ENCODE measurements at places on chromosomes 12 and 14.

DNA sequence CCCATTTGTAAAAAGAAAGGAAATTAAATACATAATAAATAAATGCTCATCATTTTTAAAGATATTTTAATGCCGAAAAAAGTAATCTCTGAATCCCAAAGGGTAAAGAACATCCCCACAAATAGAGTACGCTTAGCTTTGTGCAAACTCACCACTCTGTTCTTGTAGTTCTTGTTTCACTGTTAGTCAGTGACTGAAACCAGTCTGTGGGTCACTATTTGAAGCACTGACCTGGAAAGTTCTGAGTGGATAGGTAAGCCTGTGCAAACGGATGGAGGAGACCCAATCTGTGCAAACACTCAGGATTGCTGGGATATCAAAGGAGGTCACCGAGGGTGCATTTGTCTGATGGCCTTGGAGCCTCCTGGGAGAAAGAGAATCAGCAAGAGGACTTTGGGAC is 68.1 kb upstream of the TSPAN11 start:
- DNase-seq: no peak

DNA sequence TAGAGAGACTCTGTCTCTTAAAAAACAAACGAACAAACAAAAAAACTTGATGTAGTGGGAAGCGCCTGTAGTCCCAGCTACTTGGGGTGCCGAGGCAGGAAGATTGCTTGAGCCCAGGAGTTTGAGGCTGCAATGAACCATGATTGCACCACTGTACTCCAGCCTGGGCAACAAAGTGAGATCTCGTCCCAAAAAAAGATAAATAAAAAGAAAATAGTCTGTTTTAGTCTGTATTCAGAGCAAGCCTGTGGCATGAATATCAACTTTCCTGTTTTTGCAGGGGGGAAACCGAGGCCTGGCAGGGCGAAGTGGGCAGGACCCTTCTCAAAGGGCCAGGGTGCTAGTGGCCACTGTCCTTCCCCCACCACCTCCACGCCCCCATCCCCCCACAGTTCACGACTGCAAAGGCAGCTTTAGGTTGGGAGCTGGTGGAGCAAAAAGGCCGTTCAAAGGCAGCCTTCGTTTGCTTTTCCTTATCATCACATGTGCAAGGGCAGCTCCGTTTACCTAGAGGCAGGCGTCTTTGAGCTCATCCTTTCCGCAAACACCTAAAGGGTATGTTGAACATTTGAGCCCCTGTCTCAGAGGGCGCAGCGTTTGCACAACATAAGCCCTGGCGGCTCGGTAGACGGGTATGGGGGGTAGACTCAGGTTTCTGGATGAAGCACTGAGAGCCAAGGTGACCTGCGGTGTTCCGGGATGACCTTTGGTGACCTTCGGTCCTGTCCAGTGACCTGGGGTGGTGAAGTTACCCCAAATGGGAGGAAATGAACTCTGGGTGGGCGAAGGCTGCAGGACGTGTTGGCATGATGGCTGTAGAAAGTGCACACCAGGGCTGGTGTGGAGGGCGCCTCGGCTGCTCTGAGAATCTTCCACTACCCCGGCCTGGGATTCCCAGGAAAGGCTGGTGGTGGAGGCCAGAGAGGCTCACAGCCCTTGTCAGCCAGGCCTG is 8.7 kb upstream of the MEG3 start:
- no peak for DNase-seq

DNA sequence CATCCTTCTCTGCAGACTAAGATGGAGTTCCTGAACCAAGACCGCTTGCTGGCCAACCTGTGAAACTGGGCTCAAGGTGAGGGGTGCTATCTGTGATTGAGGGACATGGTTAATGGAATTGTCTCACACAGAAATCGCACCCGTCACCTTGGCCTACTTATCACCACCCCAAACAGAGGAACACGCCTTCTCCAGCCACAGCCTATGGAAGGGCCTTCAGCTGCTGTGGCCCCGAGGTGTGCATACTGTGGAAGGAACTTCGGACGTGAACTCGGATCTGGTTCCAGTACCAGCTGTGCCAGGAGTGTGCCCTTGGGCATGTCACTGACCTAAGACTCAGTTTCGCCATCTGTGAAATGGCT is 44.4 kb downstream of the EVL start:
- DNase-seq: no peak

DNA sequence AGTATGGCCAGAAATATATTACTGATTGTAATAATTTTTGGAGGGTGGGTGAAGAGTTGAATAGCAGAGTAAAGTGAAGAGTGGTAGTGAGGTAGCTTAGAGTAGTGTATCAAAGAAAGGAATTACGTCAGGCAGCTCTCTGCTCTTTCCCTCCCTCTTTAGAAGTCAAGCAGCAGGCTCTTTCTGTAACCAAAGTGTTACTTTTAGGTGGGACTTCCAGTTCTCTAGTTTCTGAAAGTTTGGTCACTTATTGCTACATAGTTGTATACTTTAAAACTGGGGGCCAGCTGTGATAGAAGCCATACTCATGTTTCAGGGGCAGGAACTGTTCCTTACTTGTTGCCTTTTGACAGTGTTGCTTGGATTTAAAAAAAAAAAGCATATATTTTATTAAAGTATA is 30.6 kb downstream of the ATF7IP start:
- no peak for DNase-seq

DNA sequence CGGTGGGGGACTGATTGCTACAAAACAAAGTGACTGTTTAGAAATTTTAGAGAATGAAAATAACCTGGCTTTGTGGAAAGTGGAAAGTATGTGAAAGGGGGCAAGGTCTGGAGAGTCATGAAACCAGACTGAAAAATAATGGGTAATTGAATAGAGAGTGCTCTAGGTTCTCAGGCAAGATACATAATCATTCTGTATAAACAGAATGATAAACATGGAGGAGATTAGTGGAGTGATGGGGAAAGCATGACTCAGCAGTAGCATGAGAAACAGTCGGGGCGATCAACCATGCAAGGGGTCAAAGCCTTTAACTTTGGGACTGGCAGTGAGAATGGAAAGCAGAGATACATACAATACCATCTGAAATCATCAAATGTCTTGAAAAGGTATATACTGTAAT is 332.5 kb downstream of the CCER1 start:
- no peak for DNase-seq

DNA sequence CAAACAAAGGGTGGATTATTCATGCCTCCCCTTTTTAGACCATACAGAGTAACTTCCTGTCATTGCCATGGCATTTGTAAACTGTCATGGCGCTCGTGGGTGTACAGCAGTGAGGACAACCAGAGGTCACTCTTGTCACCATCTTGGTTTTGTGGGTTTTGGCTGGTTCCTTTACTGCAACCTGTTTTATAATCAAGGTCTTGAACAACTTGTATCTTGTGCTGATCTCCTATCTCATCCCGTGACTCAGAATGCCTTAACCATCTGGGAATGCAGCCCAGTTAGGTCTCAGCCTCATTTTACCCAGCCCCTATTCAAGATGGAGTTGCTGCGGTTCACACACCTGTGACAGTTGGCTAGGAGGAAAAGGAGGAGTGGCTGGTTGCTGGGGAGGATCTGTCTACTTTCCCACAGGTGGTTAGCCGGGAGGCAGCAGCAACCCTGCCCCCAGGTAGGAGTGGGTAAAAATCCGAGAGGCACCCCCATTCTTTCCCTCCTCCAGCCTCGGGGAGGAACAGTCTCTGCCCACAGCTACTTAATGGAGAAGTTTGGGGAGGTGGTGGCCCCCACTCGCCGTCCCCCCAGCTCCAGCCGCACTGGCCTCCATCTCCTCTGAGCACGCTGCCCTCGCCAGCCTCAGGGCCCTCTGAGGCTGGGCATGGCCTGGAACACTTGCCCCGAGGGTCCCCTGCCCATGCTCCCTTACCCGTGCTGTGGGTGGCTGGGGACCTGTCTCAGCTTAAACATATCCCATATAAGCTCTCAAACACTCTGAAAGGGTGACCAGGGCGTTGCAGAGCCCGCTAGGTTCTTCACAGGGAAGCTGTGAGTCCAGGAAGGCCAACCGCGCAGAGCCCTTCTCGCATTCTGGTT is 41.7 kb downstream of the SMIM41 start:
- DNase-seq: no peak

DNA sequence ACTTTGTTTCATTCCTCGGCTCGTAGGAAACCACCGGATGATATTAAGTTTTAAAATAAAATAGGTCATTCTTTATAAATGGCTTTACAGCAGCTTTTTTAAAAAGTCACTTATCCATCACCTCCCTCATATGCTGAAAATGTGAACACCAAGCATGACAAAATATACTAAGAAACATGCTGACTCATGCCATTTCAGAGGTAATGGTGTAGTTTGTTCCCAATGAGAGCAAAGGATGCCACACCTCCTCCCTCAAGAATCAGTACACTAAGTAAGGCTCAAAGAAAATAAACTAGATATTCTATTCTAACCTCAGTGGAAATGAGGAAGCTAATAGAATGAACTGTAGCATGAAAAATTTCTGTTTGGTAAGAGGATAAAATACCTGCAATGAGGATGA is 5.5 kb upstream of the DIO2 start:
- DNase-seq: no peak

GRCh38 chr12:98973395-98973794 is 328.3 kb downstream of the APAF1 start:
- no peak for DNase-seq

DNA sequence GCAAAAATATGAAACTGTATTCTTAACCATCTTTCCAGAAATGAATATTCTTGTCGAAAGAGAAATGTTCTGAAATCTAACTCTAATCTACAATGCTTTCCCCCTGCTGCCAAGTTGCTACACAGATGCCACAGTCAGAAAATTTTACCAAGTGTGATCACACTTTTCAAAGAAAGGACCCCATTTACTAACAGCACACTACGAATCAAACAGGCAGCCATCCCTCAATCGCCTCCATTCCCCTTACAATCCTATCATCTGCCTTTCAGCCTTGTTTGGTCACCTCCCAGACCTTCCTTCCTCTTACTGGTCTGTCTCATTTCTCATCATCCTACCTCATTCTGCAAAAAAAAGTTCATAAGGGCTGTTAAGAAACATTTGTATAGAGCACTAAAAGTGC is 190.1 kb downstream of the MED13L start:
- DNase-seq: no peak

DNA sequence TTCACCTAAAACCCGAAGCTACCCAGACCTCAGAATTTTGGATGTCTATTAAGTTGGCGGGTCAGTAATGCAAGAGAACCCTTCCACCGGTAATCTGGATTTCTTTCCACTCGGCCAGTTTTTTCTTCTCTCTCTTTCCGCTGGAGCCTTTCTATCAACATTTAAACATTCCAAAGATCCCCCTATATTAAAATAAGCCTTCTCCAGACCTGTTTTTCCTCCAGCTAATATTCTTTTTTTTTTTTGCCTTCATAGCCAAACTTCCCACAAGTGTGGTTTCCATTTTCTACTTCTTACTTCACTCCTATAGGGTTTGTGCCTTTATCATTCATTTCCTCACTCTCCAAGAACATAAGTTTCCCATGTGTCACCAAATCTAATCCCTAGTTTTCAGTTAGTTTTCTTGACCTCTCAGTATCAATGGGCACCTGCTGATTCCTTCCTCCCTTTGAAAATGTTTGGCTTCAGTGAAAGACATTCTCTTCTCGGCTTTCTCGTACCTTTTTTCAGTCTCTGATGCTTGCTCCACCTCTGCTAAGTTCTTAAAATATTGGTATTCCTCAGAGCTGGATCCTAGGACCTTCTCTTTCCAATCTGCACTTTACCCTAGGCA is 583 bp upstream of the SDR39U1 start:
- no peak for DNase-seq

GRCh38 chr14:81831128-81831820 is 297.6 kb upstream of the SEL1L start:
- no peak for DNase-seq

DNA sequence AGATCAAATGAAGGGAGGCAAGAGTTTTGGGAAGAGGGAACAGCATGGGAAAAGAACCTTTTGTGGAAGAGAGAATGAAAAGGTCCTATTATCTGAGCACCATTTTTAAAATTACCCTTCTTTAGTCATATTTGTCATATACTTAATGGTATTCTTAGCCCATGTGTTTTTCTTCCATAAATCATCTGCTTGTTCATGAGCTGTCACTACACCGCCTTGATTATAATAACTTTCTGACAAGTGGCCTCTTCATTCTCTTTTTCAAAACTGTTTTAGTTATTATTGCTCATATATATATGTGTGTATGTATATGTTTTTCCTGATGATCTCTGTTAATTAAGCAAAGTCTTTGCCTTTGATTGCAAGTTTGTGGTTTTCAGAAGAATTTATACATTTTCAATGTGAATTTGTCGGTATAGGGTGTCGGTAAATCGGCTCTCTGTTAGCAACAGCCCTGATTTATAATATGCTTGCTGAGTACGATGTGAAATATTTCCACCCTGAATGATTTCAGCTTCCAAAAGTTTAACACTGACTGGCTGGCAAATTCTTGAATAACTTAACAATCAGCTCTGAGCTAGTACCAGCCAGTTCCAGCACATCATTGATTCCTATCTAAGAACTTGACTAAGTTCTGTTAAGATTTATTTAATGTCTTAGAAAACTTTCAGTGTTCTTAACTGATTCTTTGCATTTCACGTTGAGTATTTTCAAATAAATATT is 49.2 kb downstream of the GUCY2C start:
- DNase-seq: no peak

DNA sequence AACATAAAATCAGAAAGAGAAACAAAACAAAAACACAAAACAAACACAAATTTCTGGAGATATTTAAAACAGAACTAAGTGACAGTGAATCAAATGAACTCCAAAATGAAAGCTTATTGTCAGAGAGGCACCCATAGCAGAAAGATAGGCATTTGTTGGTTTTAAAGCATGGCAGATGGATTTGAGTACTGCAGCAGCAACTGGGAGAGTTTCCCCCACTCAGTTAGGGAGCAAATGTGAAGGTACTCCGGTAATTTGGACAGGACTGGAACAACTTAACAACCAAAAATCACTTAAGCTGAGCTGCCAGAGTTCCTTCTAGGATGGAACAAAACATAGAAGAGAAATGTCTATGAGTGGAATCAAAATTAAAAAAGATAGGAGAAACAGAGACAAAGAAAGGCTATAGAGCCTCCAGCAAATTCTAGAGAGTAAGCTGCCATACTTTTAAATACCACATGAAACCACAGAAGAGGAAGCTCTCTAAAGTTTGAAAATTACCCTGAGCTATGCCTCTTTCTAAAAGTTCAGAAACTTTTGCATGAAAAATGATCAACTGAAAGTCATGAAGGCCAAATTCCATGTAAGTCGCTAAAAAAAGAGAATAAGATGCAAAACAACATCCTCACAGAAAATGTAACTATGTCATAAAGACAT is 1248.3 kb upstream of the USP15 start:
- DNase-seq: no peak

DNA sequence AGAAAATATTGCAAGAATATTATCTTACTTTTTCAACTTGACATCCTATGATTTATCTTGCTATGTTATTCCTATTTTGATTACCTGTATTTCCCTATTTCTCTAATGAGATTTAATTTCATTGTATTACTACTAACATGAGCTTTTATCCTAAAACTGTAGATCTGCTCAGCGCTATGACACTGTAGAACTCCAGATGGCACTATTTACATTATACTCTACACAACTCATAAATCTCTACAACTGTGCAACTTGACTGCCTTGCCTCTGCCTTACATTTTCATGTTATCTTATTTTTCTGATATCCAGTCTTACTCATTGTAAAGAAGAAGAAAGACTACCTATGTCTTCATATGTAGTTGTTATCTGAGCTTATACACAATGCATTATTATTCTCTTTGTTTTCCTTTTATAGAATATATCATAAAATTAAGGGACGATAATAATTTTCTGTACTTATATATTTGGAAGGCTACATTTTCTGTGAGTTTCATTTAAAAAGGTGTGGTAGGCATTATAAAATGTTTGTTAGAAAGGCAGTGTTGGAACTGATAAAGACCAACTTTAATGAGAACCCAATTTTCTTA is 24.1 kb downstream of the NUP37 start:
- no peak for DNase-seq

GRCh38 chr14:68730348-68730747 is 62.5 kb downstream of the ZFP36L1 start:
- DNase-seq: no peak

All from NK-92 treated with Interleukin-12 subunit alpha and Interleukin-12 subunit beta, amount 100 ng/mL, for 24 hours (cell line).